ENCODE measurements at places on chromosomes 6 and 20.

DNA sequence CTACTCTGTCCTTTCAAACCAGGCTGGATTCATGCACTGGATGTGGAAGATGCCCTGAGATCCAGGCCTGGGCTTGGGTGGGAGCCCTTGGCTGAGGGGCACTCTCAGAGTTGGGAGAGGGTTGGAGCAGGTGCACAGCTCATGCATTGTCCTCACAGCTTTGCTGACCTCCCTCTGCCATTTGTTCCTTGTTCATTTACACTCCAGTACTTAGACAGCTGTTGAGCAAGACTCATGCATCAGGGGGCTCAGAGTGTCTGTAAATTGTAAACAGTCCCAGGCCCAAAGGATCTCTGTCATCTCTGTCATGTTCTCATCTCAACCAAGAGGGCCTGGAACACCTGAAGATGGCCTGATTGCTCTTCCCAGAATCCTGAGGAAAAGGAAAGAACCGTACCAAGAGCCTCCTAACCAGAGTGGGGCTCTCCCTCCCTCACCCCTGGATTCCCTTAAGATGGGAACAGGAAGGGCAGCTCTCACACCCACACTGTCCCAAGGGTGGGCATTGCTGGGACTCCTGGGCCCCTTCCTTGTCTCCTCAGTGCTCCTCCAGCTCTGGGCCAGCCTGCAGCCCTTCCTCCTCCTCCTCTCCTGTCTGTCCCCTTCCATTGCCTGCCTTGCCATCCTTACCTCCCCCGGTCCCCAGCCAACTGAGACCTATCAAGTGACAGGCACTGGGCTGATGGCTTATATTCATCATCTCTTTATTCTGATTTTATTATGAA, 132.9 kb downstream of the FOXO3 start:
- no peak for DNase-seq

GRCh38 chr20:44641325-44641724, 10.2 kb downstream of the ADA start:
- DNase-seq, result no peak

DNA sequence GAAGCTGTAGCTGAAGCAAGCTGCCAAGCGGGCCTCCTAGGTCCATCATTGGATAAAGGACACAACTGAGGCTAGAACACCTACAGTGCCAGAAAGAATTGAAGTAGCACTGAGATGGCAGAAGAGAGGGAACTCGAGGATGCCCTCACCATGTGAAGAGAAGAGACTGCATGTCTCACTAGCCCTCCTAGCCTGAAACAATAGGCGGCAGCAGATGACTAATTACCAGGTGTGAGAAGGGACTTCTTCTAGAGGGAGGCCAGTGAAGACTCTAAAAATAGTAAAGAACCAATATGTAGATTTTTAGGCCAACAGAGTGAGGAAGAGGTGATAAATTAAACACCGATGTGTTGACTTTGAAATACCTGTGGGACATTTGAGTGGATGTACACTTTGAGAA, 50.3 kb downstream of the LGSN start:
- DNase-seq, result no peak

GRCh38 chr6:15444881-15445280, 199.0 kb downstream of the JARID2 start:
- no peak for DNase-seq

- no peak for DNase-seq
Observed at GRCh38 chr6:32151181-32151862, 417 bp downstream of the PRRT1 start.

GRCh38 chr6:147551976-147552375, 43.5 kb downstream of the SAMD5 start:
- no peak for DNase-seq

DNA sequence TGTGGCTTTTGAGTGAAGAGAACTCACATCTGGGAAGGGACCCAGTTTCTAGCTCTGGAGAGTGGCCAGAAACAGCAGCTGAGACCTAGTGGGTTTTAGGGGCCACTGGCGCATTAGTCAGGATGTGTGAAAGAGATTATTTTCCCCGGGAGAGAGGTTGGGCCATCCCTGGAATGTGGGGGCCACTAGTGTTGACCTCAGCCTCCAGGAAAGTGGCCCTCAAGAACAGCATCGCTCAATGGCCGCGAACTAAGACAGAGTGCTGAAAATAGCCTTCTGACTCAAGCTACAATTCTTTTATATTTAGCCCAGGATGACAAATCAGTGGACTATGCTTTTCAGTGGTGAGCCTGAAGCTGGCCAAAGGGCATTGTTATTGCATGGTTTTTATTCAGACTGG, 210.4 kb upstream of the RNF24 start:
- DNase-seq, result no peak

DNA sequence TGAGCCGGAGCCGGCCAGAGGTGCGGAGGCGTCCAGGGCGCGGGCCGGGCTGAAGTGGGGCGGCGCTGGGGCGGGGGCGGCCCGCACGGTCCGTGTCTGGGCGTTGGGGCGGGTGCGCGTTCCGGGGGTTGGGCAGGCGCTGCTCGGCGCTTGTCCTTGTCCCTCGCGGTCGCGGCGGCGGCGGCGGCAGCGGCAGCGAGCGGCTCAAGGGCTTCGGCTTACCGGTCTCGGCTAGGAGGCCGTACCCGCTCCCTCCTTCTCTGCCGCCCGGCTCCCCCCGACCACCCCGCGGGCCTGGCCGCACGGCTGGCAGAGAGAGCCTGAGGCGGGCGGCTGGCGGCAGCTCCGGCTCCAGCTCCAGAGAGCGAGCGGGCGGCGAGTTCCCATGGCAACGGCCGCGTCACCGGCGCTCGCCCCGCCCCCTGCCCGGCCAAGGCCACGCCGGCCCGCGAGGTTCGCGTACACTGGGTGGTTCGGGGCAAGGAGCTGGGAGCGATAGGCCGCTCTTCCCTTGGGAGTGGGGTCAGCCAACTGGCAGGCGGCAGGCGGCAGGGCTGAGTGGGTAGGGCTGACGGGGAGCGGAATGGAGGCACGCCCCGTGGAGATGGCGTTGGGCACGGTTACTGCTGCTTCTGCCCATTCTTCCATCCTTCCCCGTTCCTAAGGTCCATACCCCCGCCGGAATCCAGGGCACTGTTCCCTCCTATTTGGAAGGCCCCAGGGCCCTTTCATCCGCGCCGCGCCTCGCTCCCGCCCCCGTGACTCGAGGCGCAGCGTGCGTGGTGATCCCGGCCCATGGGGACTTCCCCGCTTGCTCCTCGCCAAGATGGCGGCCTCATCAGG, at the start of gene LRRC73:
Gene LRRC73, minus strand, starts transcription at position 363 of the 843 bp plus-strand sequence. CDS start 561 bp downstream, outside the sequence.
- DNase-seq, result peak; percentile 90

- DNase-seq, result no peak
Observed at GRCh38 chr6:105550955-105551620, 148.2 kb upstream of the PREP start.

DNA sequence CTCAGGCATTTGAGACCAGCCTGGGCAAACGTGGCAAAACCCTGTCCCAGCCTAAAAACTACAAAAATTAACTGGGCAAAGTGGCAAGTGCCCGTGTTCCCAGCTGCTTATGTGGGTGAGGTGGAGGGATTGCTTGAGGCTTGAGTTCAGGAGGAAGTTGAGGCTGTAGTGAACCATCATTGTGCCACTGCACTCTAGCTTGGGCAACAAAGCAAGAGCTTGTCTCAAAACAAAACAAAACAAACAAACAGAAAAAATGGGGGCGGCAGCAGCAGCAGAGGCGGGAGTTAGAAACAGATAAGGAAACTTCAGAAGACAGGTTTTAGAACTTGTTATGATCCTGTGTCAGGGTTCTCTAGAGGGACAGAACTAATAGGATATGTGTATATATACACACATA, 49.0 kb downstream of the SCAF8 start:
- DNase-seq, result no peak

DNA sequence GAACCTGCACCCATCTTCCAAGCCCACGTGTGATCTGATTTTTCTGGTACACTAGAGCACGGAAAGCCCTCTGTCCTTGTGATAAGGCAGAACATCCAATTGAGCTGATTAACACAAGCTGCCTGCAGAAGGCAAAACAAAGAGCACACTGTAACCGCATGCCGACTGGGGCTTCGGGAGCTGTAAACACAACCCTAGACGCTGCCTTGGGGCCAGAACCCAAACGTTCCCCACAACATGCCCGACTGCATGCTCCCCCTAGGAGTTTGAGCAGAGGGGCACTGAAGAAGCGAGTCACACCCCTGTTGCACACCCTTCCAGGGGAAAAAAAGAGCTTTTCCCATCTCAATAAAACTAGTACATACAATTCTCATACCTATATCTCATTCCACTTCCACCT, 470.7 kb downstream of the HTR1B start:
- DNase-seq, result no peak

DNA sequence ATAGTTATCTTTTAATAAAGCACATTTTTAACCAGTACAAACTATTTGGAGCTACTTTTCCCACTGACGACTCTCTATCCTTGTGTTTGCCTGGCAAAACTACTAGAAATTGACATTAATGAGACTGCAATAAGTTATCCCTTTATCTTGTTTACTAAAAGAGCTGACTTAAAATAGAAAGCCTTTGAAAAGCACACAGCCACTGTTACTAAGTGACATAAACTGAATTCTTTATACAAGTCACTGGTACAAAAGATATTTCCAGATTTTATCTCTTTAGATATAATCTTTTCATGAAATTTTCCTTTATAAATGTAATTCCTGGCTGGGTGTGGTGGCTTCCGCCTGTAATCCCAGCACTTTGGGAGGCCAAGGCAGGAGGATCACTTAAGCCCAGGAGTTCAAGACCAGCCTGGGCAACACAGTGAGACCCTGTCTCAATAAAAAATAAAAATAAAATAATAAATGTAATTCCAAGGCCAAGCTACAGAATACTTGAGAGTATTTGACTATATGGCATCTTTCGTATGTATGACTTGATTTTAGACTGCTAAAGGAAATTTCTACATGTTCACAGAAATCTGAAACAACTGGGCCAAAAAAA, 9.5 kb downstream of the MBOAT1 start:
- no peak for DNase-seq

DNA sequence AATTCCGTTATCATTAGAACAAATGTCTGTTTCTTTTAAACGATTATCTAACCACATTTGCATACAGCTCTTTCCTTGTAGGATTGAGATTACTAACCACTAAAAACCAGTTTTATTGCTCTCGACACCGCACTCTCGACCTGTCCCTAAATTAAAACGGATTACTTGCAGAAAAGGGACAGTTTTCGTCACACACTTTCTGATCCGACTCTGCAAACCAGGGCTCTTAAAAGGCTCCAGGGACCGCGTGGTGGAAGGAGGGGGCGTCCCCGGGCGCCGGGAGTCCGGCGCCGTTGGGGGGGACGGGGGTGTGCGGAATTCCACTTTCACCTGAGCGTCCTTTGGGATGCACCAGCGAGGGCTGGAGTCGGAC, 731 bp downstream of the MAK start:
- DNase-seq, result peak; percentile 51

DNA sequence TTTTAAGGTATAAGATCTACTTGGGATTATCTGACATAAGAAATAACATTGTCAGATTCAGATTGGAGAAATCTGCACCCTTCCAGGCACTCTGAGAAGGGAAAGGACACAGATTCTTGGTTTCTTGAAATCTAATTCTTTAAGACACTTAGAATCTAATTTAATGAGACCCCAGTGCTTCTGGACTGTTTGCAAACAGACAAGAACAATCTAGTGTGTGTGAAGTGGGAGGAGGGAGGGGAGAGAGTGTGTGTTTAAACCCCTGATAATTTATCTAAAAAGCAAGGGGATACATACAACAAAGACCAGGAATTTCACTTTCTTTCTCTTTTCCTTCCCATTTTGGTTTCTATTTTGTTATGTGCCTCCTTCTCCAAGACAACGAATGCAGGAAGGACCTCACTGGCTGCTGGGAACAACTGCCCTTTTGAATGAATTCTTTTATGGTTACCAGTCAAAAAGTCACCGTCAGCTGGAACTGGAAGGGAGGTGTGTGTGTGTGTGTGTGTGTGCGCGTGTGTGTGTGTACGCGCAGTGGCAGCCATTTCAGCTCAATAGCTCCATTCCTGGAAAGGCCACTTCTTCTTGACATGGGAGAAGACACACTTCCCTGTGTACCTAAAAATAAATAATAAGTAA, 129.4 kb downstream of the BCAS1 start:
- no peak for DNase-seq

- no peak for DNase-seq
Observed at GRCh38 chr20:9483131-9483530, 31.3 kb upstream of the LAMP5 start.

- DNase-seq, result no peak
Observed at GRCh38 chr6:90157441-90157840, 139.2 kb downstream of the BACH2 start.

DNA sequence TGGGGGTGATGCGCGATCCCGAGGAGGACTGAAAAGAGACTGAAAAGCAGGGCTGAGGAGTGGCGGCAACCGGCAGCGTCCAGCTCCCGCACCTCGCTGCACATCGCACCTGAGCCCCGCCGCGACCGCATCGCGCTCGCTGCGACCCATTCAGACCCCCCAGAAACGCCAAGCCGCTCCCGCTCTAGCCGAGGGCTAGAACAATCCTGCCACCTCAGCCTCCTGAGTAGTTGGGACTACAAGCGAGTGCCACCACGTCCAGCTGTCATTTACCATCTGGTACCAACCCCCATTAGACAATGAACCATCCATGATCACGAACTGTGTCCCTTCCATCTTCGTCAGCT, 33.2 kb downstream of the HLA-A start:
- no peak for DNase-seq

- no peak for DNase-seq
Observed at GRCh38 chr20:58051367-58051766, 177.1 kb downstream of the ANKRD60 start.

DNA sequence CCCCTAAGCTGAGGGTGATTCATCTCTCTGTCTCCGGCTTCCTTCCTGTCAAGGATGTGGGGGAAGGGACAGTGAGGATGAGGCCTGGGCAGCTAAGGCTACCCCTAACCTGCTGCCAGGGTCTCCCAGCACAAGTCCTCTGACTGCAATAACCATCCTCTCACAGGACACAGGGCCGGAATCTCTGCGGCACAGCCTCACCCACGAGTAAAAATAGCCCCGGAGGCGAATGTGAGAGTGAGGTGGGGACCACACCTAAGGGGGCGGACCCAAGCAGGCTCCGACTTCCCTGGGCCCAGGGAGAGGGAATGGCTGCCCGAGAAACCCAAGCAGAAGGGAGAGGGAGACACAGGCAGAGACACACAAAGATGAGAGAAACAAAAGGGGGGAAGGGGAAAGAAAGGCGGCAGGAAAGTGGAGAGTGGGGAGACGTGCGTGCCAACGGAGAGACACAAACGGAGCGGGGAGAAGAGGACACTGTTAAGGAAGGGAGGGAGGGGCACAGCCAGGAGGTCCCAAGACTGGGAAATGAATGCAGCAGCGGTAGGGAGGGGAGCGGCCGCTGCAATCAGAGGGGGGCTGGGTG, 1.4 kb downstream of the CLIC1 start:
- DNase-seq, result peak; percentile 86

- DNase-seq, result no peak
Observed at GRCh38 chr6:46288835-46289234, 118.1 kb upstream of the ENPP5 start.
